ENCODE measurements at places on chromosomes 6 and 20.
A peak's percentile ranks its signal among the peaks of the same experiment; 100 is the strongest.

DNA sequence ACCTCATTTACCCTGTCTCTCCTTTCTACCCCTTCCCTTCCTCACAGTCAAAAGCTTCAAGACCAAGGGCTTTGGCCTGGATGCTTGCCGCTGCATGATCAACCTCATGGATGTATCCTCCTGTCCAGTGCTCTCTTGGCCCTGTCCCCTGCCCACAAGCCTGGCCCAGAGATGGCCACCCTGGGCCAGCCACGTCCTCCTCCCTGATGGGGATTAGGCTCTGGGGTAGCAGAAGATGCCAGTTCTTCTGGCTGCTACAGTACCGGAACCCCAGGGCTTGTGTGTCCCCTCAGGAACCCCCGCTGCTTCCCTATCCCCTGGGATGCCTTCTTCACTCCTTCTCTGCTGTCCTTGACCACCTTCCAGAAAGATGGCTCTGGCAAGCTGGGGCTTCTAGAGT, 22.3 kb downstream of the CAPN11 start:
- peak; percentile 29 for DNase-seq

GRCh38 chr6:125008957-125009356, 46.7 kb downstream of the RNF217 start:
- DNase-seq: no peak

DNA sequence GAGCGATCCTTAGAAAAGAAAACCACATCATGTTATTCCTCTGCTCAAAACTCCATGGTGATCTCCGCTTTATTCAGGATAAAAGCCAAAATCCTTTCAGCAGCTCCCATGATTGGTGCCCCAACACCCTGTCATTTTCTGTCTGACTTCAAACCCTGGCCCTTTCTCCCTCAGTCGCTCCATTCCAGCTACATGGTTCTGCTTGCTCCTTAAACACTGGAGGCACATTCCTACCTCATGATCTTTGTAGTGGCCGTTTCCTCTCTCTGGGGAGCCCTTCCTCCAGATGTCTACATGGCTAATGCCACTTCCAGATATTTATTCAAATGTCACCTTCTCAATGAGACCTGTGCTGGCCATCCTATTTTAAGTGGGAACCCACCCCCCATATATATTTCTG, 100.8 kb downstream of the CAP2 start:
- no peak for DNase-seq

DNA sequence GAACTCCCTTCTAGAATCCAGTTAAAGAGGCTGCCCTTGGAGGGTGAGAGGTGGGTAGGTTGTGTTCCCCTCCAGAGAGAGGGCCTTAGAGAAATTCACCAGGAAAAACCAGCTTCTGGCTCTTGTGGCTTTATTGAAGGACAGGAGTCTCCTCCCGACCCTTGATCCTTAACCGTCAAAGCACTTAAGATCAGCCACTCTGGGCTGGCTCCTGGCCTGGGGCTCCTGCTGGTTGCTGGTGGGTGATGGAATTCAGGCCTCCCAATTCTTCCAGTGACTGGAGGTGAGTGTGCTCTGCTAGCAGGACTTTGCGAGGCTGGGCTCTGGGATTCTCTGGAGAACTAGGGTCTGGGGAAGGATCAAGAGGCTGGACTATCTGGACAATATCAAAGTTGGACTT, 75.6 kb upstream of the LGSN start:
- DNase-seq: no peak

DNA sequence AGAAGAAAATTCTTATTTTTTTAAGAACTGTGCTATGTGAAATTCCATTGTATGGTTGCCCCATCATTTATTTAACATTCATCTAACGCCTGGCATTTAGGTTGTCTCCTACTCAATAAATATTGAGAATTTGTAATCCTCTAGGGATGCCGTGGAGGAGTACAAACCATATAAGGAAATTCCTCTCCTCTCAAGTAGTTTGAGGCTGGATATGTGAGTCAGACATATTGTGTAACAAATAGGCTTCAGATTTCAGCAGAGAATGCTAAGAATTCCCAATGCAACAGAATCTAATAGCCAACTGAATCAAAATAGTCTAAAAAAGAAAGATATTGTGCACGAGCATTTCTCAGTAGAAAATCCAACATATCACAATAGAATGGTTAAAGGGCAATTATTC, 174.7 kb downstream of the OTOR start:
- DNase-seq: no peak

DNA sequence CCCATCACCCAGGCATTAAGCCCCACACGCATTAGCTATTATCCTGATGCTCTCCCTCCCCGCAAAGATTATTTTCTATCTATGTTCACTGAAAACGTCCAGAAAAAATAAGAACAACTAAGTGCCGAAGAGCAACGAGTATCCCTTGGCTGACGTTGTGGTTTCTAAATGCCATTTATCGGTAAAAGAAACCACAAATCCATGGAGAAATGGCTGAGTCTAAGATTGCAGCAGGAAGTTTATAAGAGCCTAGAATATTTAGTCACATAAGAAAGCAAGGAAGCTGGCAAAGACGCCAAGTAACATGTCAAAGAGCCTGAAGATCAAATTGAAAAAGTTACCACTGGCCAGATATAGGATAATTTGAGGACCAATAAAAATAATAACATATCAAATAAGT, 18.1 kb upstream of the NOX3 start:
- DNase-seq: no peak

DNA sequence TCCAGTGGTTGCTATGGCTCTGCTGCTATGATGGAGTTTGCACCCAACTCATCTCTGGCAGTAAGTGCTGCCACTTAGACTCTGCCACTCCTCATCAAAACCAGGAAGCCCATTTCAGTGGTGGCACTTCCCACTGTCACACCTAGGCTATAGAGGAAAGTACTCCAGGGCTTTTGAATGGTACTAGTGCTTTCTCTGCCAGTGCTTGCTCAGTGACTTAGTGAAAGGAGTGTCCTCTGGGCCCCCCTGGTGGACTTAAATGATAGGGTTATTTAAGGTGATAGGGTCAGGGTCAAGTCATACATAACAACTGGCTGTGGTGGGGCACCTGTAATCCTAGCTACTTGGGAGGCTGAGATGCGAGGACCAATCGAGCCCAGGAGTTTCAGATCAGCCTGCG, 22.8 kb downstream of the FITM2 start:
- DNase-seq: no peak

DNA sequence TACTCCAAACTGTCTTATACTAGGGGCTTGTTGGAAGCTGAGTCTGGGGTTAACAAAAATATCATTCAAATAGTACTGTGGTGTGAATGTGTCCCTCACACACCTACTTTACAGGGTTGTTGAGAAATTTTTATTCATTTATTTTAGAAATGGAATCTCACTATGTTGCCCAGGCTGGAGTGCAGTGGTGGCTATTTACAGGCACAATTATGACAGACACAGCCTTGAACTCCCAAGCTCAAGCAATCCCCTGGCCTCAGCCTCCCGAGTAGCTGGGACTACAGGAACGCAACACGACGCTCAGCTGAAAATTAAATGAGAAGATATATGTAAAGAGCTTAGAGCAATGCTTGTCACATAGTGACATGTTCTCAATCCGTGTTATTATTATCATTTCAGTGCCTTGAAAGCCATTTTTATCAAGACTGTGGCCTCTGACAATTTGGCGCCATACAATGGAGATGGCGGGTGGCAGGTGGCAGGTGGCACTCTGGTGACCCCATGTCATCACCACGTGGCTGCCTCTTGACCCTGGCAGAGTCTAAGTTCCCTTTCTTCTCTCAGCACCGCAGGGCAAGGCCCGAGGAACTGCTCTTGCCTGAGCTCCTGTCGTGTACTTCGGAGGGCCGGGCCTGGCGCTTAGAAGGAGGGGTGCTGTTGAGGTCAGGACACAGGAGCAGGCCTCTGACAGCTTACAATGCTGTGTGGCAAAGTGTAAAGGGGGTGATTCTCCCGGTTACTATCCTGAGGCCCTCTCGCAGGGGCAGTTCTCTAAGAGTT, 64.5 kb downstream of the STX11 start:
- no peak for DNase-seq

GRCh38 chr20:45156713-45157112, 18.0 kb upstream of the PI3 start:
- no peak for DNase-seq

GRCh38 chr20:35837577-35838195, 65.9 kb downstream of the PHF20 start:
- peak; percentile 70 for DNase-seq

- DNase-seq: no peak
Measured at GRCh38 chr6:17987447-17987696, at the start of gene KIF13A. KIF13A (minus strand) TSS chr6:17987635; CDS start chr6:17987463, 172 bp downstream.

DNA sequence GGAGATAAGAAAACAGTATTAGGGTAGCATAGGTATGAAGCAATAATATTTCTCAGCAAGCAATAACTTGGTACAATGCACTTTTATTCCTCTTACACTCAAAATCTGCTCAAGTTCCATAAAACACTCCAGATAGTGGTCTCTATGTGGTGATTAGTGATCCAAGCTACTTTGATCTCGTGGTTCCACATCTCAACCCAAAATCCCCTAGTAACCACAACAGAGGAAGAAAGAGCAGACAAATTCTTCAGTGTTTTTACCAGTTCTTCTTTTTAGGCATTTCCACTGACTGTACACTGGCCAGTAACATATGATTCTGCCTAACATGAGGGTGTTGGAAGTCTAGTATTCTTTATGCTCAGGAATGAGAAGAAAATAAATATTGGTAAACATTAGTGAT, 309.0 kb upstream of the PTCHD4 start:
- no peak for DNase-seq

DNA sequence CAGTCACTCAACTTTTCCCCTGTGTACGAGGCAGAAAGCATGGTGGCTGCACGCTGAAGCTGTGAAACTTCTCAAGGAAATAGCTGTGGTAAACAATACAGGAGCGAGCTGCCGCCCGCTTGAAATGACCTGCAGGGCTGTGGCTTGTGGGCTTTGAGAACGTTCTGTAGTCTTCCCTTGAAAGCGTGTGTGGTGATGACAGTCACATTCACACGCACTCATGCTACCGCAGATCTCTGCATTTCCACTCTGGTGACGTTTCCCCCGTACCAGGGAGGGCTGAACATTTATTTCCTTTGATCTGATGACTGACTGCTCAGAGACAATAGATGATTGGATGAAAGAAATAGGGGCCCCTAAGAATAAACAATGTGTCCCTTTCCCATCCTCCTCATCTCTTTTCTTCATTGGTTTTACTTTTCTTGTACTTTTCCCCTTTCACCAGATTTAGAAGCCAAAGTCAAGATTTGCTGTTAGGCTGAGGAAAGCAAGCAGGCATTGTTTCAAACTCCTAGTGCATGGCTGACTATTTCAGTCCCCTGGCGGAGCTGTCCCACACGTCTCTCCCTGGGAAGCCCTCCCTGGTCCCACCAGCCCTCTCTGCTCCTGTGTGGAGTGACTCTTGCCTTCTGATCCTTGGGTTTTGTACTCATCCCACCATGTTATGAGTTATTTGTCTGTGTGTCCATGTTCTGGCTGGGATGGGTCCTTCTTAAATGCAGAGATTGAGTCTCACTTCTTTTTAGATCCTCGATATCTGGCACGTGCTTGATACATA, 3.9 kb downstream of the SYTL3 start:
- DNase-seq: no peak

DNA sequence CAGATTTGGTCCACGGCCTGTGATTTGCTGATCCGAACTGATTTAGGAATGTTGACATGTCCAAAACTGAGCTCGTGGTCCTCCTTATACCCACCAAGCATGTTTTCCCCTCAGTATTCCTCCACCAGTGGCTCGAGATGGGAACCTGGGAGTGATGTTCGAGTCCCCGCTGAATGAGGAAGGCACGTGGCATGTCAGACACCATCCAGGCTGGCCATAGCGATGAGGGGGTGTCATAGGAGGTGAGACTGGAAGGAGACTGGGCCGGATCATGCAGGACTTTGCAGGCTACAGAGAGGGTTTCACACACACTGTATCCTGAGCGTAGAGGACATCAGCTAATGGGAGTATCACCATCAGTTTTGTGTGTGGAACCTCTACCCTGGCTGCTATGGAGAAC, 78.2 kb downstream of the TOX2 start:
- no peak for DNase-seq

DNA sequence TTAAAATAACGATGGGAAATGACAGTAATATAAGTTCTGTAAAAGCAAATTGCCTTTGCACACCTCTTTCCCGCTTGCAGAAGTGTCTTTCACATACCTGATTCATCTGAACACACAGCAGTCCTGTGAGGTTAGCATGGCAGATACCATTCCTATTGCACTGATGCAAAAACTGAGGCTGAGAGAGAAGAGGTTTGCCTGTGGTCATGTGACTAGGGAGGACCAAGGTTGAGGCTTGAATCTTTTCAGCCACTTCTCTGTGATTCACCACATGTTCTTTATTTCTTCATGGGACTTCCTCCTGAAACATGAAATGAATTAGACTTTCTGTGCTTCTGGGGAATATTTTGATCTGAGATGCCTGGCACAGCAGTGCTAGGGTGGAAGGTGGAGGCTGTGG, 92.9 kb downstream of the VEGFA start:
- no peak for DNase-seq

GRCh38 chr6:35047265-35048011, 93.7 kb downstream of the TCP11 start:
- DNase-seq: no peak

DNA sequence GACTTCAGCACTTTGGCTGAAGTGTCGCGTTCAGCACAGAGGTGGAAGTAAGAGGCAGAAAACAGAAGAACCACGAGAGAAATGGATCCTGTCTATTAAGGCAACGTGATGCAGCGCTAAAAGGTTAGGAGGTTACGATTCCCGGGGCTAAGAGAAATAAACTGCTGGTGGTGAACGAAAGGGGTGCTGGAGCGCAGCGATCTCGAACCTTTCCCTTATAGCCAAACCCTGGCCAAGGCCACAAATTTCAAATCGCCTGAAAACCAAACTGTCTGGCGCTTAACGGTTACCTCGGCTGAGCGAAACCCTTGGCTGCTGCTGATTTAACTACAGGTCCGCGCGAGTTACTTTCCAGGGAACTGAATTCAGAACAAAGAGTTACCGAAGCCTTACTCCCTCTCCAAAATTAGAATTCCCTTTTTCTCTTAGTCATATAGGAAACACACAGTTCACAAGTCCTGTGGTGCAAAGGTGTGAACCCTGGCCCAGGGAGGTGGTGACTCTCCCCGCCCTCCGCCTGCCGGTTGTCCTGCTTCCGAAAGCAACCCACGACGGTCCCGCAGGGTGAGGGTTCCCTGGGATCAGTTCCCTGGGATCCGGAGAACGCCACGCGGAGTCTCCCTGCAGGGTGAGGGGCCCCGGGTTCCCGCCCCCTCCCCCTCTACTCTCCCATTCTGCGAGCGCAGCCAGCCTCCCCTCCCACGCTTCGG, 1.3 kb upstream of the SLC35D3 start:
- peak; percentile 24 for DNase-seq
